ENCODE measurements at places on chromosomes 12 and 14. TPM values are rescaled to one million over a fixed set of nuclear protein-coding genes. Genes with fewer than 3 reads are reported as not detected.

HVCN1 gene
- total RNA-seq, result 4.2 TPM

ACTN1 gene
- 215 TPM for total RNA-seq

ARMH4 gene
- total RNA-seq, result 3.4 TPM

PPP1R1A gene
- 184 TPM for total RNA-seq

- DNase-seq, result no peak
Observed at GRCh38 chr12:113030875-113031525, 25.5 kb upstream of the DTX1 start.

- peak; percentile 59 for DNase-seq
Observed at GRCh38 chr12:131133994-131134393, 180.3 kb downstream of the ADGRD1 start.

CHGA gene
- total RNA-seq, result 0.22 TPM

OR4E2 gene
- total RNA-seq, result not detected

BMP4 gene
- total RNA-seq, result 6.5 TPM

DNA sequence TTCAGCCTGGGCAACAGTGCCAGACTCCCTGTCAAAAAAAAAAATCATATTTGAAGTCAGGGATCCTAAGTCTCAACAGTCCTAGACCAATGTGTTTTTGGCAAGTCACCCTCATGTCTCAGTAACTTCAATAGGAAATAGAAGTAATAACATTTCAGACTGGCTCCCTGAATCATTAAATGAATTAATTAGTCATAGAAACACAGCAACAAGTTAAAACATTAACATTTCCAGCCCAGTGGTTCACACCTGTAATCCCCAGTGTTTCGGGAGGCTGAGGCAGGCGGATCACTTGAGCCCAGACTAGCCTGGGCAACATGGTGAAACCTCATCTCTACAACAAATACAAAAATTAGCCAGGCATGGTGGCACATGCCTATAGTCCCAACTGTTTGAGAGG, 125.2 kb downstream of the GTF2A1 start:
- DNase-seq, result no peak

CMKLR1 gene
- total RNA-seq, result 26.0 TPM

DNA sequence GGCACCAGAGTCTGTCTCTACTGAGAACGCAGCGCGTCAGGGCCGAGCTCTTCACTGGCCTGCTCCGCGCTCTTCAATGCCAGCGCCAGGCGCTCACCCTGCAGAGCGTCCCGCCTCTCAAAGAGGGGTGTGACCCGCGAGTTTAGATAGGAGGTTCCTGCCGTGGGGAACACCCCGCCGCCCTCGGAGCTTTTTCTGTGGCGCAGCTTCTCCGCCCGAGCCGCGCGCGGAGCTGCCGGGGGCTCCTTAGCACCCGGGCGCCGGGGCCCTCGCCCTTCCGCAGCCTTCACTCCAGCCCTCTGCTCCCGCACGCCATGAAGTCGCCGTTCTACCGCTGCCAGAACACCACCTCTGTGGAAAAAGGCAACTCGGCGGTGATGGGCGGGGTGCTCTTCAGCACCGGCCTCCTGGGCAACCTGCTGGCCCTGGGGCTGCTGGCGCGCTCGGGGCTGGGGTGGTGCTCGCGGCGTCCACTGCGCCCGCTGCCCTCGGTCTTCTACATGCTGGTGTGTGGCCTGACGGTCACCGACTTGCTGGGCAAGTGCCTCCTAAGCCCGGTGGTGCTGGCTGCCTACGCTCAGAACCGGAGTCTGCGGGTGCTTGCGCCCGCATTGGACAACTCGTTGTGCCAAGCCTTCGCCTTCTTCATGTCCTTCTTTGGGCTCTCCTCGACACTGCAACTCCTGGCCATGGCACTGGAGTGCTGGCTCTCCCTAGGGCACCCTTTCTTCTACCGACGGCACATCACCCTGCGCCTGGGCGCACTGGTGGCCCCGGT, at the start of gene PTGDR:
PTGDR (plus strand) TSS at position 198 of the 778 bp plus-strand sequence; CDS start at position 315, 117 bp downstream.
- no peak for DNase-seq

LRIG3 gene
- 17.6 TPM for total RNA-seq

SYNDIG1L gene
- total RNA-seq, result not detected

Measured in mesenteric fat pad (tissue), 1 donor.